ENCODE measurements at places on chromosomes 13 and 19. TPM values are rescaled to one million over a fixed set of nuclear protein-coding genes. Genes with fewer than 3 reads are reported as not detected.

The PRSS57 gene
- total RNA-seq: not detected

DNA sequence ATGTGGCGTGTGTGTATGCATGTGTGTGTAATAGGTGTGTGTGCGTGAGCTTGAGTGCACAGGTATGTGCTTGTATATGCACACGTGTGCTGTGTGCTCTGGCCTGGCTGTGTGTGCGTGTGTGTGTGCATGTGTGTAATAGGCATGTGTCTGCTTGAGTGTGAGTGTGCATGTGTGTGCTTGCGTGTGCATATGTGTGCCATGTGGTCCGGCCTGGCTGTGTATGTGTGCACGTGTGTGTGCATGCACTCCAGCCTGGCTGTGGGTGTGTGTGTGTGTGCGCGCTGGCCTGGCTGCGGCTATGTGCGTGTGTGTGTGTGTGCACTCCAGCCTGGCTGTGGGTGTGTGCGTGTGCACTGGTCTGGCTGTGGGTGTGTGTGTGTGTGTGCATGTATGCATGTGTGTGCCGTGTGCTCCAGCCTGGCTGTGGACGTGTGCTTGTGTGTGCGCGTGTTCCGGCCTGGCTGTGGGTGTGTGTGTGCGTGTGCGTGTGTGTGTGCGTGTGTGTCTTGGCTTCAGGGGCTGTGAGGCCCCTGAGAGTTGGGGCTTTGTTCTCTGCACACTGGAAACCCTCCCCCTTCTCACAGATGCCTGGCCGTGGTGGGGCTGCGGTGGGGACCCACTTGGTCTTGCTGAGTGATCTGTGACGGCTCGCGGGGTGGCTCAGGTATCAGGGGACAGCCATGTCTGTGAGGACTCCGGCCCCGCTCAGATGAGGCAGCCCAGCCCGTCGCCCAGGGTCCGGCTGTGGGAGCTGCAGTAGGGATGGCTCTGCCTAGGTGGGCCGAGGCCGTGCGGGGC lies 8.2 kb downstream of the SPPL2B start:
- ATAC-seq: no peak

DNA sequence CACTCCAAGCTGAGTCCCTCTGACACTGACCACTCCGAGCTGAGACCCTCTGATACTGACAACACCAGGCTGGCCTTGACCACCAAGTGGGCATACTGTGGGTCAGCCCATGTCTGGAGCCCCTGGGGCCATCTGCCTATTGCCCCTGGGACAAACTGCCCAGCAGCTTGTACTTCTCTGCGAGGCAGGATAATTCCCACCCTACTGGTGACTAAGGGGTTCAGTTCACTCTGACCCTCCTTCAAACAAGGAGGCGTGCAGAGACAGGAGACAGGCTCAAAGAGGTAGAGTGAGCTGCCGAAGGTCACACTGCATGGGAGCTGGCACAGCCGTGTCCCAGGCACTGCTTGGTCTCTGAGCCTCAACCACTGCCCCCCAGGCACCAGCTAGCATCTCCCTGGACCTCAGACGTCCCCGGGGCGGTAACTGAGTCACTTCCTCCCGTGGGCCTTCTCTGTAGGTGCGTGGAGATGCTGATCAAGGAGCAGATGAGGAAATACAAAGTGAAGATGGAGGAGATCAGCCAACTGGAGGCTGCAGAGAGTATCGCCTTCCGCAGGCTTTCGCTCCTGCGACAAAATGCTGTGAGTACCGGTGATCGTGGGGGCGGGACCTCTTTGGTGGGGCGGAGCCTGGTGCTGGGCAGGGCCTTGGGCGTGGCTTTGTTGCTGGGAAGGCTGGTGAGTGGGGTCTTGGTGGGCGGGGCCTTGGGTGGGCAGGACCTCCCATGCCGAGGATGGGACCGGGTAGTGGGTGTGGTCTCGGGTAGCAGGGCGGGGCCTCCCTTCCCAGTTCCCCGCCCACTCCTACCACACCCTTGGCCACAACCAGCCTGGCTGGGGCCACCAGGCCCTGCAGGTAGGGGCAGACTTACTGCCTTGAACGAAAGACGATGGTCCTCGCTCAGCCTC lies 5.8 kb upstream of the USE1 start:
- ATAC-seq: peak; percentile 46

DNA sequence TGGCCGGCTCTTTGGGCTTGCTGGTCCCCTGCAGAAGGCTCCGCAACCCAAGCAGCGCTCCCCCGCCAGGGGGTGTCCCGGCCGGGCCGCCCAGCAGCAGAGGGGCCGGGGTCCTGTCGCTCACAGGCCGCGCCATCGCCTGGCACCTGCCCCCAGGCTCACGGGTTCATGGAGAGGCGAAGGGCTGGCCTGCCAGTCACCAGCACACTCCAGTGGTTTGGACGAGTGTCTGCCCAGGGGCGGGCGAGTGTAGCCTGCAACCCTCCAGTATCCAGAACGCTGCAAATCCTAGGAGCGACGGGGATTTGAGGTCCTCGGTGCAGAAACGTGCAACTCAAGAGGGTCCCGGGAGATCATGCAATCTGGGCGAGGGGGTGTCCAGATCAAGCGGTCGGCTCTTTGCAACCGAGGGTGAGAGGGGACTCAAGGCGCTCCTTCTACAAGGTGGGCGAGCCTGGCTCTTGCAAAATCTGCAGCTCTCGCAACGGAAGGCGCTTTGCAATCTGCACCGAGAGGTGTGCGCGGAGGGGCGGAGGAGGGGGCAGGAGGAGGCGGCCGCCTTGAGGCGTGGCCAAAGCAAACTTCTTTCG lies at the start of gene DBP:
TSS of gene DBP (minus strand) at position 521 of the 590 bp plus-strand sequence. CDS start at position 136, 385 bp downstream.
- ATAC-seq: no peak

The SAE1 gene
- 184 TPM for total RNA-seq

DNA sequence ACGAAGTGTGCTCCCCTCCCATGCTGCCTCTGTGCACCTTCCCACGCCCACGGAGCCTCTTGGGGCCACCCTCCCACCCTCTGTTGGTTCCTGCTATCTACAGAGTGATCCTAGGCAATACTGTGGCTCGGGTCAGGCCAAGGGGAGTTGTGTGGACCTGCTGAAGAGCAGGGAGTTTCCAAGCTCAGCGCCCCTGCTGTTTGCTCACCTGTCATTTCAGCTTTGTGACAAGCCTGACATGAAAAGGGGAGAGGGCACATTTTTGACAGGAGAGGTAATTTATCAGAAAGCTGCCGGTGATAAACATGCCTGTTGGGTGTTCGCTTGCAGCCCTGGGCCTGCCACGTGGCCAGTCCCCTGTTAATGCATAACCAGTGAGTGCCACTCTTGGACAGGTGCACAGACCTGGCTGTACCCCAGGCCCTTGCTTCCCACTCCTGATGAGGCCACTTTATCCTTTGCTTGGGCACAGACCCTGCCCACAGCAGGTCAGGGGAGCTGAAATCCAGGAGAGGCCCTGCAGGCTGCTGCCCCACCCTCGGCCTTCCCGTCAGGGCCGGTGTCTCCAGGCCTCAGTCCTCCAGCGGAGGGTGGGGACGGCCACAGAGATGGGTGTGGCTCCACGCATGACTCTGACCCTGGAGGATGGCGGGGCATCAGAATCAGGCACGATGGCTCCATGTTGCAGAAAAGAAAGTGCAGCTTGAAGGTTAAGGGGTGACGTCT lies 201.5 kb upstream of the GPR12 start:
- no peak for ATAC-seq

The APOE gene
- total RNA-seq: 2.2 TPM

The CCDC159 gene
- 45.4 TPM for total RNA-seq

- no peak for ATAC-seq
These were observed 33.6 kb upstream of the UBE2L5 start for GRCh38 chr13:30388406-30389283.

DNA sequence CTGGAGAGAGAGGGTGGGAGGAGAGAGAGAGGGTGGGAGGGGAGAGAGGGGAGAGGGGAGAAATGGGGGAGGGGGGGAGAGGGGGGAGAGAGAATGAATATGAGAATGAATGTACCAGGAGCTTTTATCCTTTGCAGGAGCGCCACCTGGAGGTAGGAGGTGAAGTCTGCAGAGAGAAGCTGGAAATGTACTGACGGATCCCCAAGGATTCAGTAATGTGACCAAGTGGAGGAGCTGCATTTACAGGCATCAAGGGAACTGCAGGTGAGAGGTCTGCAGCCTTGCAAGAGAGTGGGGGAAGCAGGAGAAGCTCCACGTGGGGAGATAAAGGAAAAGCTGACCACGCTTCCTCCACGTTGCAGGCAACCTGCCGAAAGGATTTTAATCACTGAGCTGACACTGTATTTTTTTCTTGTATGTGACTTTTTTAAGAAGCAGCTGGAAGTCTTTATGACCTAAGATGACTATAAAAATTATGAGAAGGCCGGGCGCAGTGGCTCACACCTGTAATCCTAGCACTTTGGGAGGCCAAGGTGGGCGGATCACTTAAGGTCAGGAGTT lies 33.7 kb downstream of the VSTM1 start:
- no peak for ATAC-seq

GRCh38 chr19:16970821-16971220 lies 55.8 kb downstream of the CPAMD8 start:
- ATAC-seq: no peak

DNA sequence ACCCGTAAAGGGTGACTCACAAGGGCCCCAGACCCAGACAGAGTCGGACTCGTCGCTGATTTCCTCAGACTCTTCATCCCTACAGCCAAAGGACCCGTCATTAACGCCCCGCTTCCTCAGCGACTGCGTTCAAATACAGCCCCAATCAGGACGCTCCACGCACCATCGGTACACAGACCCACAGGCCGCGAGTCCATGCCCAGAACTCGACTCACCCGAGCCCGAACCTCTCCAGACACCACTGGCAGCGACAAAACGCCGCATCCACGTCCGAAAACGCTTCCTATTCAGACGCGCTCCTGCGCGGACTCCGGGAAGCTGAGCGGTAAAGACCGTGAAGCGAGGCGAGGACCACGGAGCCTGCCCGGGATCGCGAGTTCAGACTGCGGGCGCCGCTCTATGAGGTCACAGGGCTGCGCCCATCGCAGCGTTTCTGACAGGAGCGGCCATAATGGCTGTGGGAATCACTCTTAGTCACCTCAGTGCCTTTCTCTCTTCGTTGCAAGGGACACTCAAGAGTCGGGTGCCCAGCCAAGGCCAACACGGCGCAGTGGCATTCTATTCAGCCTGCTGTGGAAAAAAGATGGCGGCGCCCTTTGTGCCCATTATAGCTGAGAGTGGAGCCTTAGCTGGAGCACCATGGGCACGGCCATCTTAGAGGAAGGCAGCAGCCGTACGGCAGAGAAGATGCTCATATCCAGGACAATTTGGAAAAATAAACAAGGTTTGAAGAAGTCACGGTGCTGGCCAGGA lies at the start of gene ZNF614:
TSS of gene ZNF614 (minus strand) at position 353 of the 753 bp plus-strand sequence. CDS start 2,634 bp downstream, outside the sequence.
- peak; percentile 97 for ATAC-seq

DNA sequence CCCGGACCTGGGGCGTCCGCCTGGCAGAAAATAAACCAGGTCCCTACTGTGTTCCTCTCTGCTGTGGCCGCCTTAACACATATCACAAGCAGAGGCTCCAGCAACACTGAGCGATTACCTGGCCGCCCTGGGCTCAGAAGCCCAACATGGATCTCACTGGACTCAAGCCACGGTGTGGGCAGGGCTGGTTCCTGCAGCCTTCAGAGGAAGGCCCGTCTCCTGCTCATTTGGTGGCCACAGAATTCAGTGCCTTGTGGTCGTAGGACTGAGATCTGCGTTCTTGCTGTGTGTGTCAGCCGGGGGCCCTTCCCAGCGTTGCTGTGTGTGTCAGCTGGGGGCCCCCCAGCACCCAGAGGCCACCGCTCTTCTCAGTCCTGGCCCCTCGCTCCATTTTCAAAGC lies 30.2 kb downstream of the C2CD4C start:
- ATAC-seq: no peak

The FAM124A gene
- 0.43 TPM for total RNA-seq

DNA sequence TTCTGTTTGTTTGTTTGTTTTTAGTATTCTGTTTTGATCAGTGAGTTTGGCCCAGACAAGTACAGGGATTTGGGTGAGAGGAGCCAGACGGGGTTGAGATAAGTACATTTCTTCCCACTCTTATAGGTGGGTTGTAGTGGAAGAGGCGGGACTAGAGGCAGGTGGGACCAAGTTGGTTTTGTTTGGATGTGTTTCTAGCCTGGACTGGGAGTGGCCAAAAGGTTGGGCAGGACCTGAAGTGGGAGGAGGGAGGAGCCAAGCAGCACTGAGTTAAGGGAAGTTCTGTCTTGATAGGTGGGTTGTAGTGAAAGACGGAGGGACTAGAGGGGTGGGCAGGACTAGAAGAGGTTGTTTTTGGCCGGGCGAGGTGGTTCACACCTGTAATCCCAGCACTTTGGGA lies 9.0 kb downstream of the DNASE2 start:
- ATAC-seq: no peak

The SCEL gene
- not detected for total RNA-seq

GRCh38 chr19:35013041-35013819 lies 13.1 kb downstream of the GRAMD1A start:
- peak; percentile 75 for ATAC-seq

The ADGRE3 gene
- not detected for total RNA-seq

All from activated T-helper 17 cell treated with anti-CD3 and anti-CD28 coated beads, Interleukin-2, amount 50 U/mL, for 72 hours (primary cell).